Posterior cingulate gyrus (tissue), 11 donors: ENCODE measurements at places on chromosomes 7 and 10.

DNA sequence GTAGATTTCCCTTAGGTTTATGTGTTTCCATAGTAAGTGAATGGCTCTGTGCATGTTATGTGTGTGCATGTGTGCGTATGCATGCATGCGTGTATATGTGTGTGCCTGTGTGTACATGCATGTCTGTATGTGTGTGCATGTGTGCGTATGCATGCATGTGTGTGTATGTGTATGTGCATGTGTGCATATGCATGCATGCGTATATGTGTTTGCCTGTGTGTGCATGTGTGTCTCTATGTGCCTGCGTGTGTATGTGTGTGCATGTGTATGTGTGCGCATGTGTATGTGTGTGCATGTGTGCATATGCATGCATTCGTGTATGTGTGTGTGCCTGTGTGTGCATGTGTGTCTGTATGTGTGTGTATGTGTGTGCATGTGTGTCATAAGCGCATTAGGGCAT, 98.8 kb upstream of the AGBL3 start:
- DNase-seq, result no peak

DNA sequence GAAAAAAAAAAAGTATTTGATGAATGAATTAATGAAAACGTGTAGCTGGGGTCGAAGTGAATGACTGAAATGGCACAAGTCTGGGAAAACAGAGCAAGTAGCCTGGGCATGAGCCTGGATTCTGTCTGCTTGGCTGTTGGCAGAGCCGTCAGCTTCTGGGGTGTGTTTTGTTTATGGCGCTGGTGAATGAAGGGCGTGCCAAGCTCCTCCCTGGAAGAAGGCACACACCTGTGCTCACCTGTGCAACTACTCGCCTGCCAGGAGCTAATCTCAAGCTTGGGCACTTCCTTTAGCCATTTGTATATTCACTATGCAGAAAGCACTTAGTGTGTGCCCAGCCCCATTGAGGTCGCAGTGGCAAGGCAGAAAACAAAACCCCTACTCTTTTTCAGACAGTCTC, 74.1 kb downstream of the GTF2IRD1 start:
- no peak for DNase-seq

DNA sequence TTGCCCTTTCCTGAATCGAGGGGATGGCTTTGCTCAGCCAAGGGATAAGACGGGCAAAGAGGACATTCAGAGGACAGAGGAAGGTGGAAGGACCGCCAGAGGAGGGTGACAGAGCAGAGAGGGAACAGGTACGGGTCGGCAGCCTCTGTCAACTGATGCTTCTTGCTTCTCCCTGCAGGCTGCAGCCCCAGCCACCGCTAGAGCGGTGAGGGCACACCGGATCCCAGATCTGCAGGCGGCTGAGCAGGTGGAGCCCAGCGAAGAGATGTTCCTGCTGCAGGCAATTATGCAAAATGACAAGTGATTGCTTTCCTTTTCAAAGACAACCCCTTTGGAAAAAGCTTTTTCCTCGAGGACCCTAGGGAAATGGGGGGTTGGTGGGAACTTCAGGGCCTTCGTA, 181.9 kb upstream of the ANKRD30A start:
- DNase-seq, result no peak

DNA sequence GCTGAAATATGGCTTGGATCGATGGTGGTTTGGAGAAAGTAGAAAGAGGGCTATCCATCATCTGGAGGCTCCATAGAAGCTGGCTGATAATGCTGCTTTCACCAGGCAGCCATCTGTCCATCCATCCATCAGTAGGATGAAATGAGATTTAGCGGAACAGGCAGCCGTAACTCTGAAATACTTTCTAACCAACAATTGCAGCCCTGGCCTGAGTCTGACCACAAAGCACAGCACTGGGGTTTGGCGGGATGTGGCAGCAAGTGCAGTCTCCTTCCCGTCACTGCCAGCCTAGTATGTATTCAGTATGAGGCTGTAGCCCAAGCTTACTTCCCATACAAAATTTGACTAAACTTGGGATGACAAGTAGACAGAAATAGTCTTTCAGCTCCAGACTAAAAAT, 38.0 kb downstream of the R3HCC1L start:
- no peak for DNase-seq

GRCh38 chr7:42082144-42082543, 154.9 kb downstream of the GLI3 start:
- DNase-seq, result no peak

DNA sequence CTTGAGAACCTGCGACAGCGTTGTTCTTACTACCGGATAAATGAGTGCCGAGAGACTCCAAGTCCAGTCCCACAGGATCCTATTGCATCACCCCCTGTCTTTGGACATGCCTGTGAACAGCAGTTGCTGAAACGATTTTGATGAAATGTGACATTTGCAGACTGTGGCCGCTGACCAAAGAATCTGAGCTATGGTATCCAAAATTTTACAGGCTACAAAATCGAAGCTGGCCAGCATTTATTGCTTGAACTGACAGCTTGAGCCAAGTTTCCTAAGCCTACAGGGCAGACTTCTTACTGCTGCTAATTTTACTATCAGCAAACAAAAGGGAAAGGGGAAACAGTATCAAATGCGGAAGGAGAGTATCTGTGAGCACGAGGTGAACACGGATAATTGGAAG, 12.1 kb upstream of the NPVF start:
- DNase-seq, result no peak

DNA sequence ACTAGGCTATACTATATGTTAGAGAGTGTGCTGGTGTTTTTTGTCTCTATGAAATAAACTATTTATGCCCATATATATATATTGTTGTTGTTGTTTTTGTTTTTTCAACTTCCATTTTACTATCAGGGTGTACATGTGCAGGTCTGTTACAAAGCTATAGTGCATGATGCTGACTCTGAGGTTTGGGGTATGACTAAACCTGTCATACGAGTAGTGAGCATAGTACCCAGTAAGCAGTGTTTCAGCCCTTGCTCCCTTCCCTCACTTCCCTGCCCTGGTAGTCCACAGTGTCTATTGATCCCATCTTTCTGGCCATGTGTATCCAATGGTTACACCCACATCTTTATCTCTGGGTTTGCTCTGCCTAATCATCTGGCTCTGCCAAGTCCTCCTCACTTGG, 101.8 kb downstream of the FAS start:
- DNase-seq, result no peak

DNA sequence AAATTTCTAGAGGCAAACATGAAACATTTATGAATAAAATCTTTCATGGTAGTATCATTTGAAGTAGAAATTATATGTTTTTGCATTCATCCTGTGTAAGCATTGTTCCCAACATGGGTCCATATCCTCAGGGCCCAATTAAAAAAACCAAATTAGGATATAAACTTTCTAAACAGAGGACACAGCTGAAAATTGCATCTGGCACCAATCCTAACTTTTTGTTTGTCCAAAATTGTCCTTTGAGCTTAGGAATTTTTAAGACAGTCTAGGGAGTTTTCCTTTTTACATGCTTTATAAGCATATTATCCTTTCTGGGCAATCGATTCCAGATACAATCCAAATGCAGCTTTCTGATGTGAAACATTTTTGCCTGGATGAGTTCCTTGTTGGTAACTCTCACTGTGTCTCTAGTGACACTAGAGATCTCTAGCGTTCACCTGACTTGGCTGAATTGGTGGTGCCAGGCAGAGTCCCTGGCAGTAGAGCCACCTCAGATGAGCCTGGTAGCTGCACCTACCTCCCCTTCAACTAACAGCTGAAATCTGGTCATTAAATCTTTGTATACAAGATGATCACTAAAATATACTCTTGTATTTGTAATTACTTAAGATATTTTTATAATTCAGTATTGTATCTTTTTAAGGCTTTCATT, 137.6 kb upstream of the SAMD8 start:
- no peak for DNase-seq

DNA sequence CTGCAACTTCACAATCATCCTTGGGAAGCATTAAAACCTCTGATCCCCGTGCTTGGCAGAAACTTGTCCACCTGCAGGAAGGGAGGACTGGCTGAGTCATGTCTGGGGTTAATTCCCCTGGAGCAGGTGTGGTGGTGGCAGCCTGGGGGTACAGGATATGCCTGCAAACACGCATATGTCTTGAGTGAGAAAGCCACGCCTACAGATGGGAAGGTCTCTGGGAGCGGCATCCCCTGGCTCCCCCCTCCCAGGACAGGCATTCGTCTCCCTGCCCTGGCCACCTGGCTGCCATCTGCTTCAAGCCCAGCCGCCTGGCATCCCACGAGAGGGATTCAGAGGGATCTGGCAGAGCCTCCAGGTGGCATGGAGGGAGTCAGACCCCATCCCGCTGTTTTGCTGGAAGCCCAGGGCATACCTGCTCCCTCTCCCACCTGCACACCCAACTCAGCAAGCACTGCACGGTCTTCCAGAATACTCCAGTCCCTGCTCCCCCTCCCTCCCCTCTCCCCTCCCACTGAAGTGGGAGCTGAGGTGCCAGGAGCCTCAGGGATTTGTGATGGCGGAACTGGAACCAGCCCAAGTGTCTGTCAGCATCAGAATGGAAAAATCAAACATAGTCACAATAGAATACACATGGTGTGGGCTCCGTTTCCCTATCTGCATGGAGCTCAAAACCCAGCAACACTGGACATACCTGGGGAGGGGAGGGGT, 61.0 kb downstream of the CAMK2B start:
- no peak for DNase-seq

DNA sequence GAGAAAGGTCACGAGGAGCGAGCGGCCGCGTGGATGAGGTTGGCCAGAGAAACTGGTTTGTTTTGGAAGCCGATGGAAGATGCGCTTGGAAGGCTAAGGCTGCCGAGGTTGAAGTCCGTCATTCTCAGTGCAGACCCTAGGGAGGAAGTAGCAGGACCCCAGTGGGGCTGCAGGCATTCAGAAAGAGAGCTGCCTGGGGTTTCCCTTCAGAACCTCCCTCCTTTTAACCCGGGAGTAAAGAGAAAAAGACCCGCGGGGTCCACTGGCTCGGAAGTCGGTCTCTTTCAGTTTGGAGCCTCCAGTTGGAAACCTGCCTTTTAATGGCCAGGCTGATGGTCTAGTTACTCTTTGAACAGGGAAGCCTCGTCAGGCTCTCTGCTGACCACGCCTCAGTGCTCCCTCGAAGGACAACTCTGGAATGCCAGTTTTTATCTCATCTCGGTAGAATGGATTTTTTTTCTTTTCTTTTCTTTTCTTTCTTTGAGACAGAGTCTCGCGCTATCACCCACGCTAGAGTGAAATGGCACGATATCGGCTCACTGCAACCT, 188.6 kb downstream of the CUX1 start:
- DNase-seq, result no peak

GRCh38 chr7:65251851-65252620, 121.6 kb upstream of the ZNF92 start:
- peak; percentile 73 for DNase-seq

- DNase-seq, result peak; percentile 78
These were observed 49.1 kb upstream of the ELN start for GRCh38 chr7:73978661-73979563.

- no peak for DNase-seq
These were observed 12.7 kb downstream of the FRMD4A start for GRCh38 chr10:14318007-14318406.

- no peak for DNase-seq
These were observed 129.2 kb downstream of the KCND2 start for GRCh38 chr7:120402079-120402767.

DNA sequence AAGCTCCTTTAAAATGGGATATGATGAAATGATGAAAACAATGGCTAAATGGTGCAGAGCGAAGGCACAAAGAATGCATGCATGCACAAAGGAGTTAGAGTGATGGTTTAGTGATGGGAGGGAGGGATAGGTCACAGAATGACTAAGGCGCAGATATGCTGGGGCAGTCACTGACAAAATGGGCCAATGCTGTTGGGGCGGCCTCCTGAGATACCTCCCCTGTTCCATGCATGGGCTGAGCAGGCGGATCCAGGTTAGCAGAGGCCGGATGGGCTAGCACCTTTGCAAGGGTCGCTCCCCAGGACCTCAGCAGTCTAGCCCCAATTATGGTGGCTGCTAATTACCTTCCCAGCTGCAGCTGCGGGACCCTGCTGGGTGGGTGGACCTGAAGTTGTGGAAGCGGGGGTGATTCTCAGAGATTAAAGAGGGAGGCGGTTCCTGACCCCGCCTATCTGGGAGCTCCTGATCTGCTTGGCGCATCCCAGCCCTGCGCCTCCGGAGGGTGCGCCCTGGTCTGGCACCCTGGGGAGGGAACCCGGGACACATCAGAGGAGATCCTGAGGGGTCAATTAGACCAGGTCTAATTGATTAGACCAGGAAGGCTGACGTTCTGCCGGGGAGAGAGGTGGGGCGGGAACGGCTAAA, 175.0 kb downstream of the CYP26A1 start:
- DNase-seq, result no peak

DNA sequence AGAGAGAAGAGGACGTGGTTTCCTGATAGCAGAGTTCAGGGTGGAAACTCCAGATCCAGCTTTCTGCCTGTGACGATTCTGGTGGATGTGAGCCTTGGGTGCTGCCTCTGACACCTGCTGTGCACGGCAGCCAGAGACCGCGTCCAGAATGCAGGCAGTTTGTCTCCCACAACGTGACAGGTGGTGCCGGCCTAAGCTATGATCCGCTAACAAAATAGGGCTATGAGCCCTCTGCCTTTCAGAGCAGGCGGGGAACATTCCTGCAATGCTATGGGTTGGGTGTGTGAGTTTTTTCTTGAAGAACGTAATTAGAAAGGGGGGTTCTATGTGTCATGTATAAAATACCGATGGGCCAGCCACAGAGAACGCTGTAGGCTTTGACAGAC, 297.3 kb upstream of the PRKCQ start:
- DNase-seq, result no peak

- DNase-seq, result no peak
These were observed 14.0 kb downstream of the TMEM130 start for GRCh38 chr7:98855610-98856422.

DNA sequence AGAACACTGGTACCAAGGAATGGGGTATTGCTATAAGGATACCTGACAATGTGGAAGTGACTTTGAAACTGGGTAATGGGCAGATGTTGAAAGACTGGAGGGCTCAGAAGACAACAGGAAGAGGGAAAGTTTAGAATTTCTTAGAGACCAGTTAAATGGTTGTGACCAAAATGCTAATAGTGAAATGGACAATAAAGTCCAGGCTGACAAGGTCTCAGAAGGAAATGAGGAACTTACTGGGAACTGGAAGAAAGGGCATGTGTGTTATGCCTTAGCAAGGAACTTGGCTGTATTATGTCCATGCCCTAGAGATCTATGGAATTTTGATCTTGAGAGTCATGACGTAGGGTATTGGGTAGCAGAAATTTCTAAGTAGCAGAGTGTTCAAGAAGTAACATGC, 38.0 kb downstream of the FAM149B1 start:
- DNase-seq, result no peak

DNA sequence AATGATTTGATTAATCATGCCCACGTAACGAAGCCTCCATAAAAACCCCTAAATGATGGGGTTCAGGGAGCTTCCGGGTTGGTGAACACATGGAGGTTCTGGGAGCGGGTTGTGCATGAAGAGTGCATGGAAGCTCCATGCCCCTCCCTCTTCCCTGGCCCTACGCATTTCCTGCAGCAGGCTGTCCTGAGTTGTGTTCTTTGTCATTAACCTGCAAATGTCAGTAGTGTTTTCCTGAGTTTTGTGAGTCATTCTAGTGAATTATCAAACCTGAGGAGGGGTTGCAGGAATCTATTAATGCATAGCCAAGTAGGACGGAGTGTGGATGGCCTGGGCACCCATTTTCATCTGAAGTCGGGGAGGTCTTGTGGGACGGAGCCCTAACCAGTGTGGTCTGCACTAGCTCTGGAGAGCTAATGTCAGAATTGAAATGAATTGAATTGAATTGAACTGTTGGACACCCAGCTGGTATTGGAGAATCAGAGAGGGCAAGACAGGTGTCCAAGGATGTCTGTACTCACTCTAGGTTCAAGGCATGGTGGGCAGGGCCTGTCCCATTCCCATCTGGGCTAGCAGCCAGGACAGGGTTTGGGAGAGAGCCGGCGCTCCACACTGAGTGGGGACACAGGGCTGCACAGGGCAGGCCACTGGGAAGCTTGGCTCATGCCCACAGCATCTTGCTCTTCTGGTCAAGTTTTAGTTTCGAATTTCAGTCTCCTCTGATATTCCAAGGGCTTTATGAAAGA, 22.3 kb upstream of the ARHGAP22 start:
- DNase-seq, result no peak
